ELF-1 (cell line): ENCODE measurements at places on chromosomes 11 and 22.

GRCh38 chr11:93814966-93815633, 31.0 kb downstream of the MED17 start:
- peak; percentile 59 for DNase-seq

GRCh38 chr22:33841281-33842005, 78.8 kb downstream of the LARGE1 start:
- no peak for DNase-seq

- DNase-seq = no peak
Measured at GRCh38 chr11:130068986-130069658, 572 bp upstream of the APLP2 start.

GRCh38 chr11:75891947-75892739, 77.1 kb downstream of the UVRAG start:
- DNase-seq = no peak

DNA sequence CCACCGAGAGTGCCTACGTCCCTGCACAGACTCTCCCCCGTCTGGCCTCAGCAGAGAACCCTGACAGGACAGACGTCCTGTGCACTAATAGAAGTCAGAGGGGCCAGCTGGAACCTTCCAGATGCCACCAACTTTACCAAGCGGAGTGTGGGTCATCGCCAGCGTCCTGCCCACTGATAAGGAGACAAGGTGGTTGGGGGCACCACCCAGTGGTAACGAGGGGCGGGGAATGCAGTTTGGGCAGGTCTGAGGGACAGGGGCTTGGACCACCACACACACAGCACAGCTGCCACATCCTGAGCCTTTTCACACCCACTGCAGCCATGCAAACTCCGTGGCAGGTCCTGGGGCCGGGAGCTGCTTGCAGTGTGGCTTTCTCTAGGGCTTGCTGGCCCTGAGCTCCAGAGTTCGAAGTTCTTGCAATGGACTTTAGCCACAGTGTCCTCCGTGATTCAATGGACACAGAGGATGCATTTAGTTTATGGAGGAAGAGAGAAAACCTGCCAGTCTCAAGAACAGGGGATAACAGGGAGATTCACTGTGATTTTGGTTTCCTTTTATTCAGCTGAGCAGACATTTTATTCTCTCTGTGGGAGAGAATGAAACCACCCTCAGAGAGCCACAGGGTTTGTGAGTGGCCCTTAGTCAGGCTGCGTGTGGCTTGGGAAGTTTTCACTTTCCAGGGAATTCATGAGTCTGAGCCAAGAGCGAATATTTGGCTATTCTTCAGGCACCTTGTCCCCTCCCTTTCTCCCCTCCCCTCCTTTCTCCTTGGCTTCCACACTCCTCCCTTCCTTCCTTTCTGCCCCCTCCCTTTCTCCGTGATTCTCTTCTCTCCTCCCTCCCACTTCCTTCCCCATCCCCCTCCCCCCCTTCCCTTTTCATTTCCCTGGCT, 13.1 kb downstream of the MRGPRG start:
- DNase-seq = no peak

- no peak for DNase-seq
Measured at GRCh38 chr11:34292546-34292945, 65.3 kb downstream of the ABTB2 start.

DNA sequence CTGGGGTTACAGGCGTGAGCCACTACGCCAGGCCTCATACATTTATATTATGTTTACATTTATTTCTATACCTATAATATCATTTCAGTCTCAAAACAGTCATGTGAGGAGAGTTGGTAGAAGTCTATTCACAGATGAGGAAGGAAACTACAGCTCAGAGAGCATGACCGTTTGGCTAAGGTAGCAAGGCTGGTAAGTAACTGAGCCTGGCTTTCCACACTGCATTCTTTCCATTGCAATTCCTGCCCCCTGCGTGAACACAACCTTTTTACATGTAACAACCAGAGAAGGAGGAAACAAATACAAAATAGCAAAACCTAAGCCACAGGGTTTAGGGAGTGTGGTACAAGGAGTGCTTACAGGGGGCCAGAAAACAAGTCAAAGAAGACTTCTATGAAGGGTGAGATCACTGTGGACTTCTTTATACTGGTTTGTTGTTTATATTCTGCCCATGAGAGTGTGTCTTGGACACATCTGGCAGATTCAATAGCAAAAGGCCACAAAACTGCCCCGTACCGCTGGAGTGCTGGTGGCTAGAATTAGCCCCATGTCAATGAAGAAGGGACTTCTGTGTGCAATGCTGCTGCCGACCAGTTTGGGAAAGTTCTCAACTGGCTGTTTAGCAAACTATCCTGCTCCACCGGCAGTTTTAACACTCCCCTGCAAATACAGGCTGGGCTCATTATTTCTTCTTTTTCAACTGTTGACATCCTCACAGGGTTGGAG, 19.0 kb downstream of the MICAL3 start:
- no peak for DNase-seq

DNA sequence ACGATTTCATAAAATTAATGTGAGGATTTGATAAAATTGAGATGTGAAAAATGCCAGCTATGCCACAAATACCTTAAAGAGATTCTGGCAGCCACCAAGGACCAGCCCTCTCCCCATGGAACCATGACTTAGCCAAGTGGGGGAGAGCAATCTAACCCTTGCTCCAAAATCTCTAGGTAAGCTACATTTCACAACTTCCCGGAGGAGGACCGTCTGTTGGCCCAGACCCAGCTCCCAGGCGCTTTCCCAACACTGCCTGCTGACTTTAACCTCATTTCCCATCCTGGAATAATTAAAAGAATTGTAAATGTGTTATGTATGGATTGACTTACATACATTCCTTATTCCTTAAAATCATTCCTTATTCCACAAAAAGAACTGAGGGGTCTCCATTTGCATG, 47.5 kb upstream of the TENM4 start:
- no peak for DNase-seq

GRCh38 chr22:27113211-27113635, 455.8 kb downstream of the MIAT start:
- peak; percentile 23 for DNase-seq

DNA sequence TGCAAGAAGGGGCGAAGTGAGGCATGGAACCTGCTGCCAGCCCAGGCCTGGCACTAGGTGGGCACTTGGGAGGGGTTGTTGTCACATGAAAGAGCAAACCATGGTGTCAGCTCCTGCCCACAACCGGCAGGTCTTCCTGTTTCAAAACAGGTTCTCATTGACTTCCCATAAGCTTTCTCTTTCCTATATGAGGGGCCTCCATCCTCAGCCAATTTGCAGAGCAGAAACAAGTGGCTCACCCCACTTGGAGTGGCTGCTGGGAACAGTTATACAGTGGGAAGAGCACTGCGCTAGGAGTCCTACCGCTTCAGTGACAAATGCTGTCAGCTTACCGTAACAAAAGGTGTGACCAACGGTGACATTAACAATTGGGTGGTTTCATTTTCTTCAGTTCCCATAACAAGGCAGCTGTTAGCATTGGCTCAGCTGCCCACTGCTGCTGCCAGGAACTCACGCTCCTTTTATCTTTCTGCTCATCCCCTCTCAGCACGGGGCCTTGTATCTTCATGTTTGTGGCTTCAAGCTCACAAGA, 10.2 kb upstream of the SSTR3 start:
- DNase-seq = no peak

DNA sequence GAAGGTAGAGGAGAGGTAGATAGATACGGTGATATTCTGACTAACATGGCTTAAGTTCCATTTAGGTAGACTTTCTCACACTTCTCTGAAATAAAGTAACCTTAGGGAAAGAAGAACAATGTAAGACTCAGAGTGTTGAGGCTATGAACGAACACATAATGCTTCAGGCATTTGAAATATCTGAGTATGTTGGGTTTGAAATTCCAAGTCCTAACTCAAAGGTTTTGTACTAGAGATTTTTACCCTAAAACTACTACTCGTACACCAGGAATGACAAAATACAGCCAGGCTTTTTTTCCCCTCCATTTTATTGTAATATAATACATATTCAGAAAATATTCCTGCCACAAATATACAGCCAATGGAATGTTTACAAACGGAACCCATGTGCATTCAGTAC, 592.6 kb downstream of the ETS1 start:
- DNase-seq = no peak

- no peak for DNase-seq
Measured at GRCh38 chr11:45155058-45155551, 8.7 kb downstream of the PRDM11 start.

- peak; percentile 0 for DNase-seq
Measured at GRCh38 chr11:1232883-1233321, 10.0 kb downstream of the MUC5B start.

DNA sequence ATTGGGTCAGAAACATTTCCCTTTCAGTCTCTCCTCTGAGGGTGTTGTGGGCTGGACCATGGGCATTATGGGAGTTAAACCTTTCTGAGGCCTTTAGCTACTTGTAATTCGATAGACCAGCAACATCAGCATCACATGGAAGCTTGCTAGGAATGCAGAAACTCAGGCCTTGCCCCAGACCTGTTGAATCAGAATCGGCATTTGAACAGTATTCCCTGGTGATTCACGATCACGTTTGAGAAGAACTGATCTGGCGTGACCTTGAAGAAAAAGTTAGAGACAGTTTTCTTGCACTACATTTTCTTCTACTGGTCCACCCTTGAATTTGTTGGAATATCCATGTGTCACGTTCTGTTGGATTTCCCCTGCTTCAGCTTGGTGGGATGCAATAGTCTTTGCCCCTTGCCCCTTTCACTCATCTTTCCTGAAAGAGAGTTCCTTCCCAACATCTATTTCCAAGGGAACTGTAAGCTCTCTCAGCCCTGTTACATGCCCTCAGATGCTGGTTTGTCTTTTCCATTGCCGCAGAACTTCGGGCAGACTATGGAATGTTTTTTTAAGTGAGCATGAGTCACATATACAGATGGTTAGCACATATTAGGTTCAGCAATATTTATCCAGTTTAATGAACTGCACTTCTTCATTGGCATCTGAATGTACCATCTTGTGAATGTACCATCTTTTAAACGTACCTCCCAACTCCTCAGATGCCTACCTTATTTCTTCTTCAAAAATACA, 23.9 kb downstream of the EHF start:
- no peak for DNase-seq

DNA sequence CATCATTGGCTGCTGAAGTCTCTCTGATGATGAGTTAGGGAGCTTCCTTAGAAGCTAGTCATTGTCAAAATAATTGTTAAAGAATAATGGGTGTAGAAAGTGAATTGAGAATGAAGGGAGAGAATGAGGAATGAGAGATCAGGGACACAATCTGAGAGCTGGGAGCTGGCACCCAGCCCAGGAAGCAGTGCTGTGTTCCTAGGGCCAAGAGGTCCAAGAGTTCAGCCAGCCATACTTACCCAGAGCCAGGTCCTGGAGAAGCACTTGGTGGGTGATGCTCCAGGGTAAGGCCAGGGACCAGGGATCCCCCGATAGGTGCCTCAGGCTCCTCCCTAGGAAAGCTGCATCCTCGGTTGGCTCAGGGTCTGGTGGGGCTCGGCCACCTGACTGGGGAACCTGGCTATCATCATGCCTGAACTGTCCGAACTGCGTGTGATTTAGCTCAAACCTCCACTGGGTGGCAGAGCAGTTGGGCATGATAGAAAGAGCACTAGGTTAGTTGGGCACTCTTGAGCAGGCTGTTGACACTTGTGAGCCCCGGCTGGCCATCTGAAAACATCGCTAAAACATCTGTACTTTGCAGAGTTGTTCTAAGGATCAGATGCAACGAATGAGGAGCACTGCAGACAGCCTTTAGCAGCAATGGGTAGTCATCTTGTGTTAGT, 123.9 kb upstream of the NCAM1 start:
- peak; percentile 25 for DNase-seq

- DNase-seq = no peak
Measured at GRCh38 chr11:63985812-63986155, 454 bp upstream of the OTUB1 start.

DNA sequence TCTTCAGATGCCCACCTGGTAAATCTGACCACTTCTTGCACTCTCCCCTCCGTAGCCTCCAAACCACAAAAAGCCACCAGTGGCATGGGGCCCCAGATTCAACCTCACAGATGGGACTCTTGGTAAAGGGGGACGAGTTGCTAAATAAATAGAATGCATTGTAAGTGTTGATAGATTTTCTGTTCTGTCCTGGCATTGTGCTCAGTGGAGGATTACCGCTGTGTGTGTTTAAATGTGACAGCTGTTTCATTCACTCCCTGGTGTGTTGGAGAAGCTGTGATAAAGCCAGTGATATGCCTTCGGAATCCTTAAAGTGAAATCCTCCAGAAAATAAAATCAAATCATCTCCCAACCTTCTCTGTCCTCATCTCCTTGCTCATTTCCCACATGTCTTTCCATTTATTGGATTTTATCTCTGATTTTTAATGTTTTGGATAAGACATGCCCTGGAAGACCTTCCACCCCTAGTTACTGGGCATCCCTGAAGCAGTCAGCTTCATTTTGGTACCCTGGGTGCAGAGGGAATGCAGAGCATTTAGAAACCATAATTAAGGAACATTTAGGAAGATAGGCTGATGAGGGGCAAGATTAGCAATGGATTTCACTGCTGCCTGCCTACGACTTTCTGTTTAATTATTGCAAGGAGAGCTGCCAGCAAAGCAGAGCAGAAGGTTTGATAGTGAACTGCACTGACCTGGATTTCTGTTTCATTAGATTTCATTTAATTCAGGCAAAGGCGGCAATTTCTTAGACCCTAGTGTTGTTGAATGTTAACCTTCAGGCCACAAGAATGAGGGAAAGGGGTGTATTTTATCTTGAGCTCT, 460.9 kb upstream of the KIRREL3 start:
- no peak for DNase-seq

DNA sequence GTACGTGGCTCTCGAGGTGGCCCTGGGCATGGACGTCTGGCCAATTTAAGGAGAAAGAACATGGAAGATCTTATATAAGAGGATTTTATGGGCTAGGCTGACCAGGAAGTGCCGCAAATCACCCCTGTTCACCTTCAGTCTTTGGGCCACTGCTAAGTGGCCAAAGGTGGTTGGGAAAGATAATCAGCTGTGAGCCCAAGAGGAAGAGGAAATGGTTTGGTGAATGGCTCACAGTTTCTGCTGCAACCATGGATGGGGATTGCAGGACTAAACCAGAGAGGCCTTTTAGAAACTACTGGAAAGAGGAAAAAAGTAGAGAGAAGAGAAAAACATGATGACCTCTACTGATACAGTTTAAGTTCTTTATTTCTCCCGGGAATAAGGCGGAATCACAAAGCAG, 96.0 kb upstream of the ARHGAP20 start:
- DNase-seq = no peak
